ENCODE measurements at places on chromosomes 13 and 19.

- no peak for DNase-seq
Observed at GRCh38 chr13:40211586-40211968, 454.9 kb downstream of the FOXO1 start.

- no peak for DNase-seq
Observed at GRCh38 chr19:34391813-34392212, 12.4 kb upstream of the PDCD2L start.

DNA sequence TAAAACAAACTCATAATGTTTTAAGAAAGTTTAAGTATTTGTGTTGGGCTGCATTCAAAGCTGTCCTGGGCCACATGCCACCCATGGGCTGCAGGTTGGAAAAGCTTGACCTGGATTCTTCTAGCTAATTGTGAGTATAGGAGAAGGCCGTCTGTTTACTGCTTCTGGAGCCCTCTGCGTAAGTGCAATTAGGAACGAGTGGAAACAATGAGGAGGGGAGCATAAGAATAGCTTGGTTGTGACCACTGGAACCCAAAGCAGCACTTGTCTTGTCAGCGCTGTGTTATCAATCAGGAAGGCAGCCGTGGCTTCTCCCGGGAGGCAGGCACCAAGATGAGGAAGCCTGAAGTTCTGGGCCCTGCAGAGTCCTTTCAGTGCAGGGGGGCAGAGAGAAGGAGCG, 110.4 kb upstream of the MBNL2 start:
- DNase-seq: peak; percentile 74

GRCh38 chr13:21176982-21177284, 475 bp downstream of the MRPL57 start:
- DNase-seq: no peak

- DNase-seq: no peak
Observed at GRCh38 chr13:73061473-73061872, 2.7 kb downstream of the KLF5 start.

GRCh38 chr19:1226522-1227303, 11.1 kb downstream of the CBARP start:
- DNase-seq: no peak

- DNase-seq: no peak
Observed at GRCh38 chr19:39411081-39411831, 1.2 kb upstream of the PLEKHG2 start.

DNA sequence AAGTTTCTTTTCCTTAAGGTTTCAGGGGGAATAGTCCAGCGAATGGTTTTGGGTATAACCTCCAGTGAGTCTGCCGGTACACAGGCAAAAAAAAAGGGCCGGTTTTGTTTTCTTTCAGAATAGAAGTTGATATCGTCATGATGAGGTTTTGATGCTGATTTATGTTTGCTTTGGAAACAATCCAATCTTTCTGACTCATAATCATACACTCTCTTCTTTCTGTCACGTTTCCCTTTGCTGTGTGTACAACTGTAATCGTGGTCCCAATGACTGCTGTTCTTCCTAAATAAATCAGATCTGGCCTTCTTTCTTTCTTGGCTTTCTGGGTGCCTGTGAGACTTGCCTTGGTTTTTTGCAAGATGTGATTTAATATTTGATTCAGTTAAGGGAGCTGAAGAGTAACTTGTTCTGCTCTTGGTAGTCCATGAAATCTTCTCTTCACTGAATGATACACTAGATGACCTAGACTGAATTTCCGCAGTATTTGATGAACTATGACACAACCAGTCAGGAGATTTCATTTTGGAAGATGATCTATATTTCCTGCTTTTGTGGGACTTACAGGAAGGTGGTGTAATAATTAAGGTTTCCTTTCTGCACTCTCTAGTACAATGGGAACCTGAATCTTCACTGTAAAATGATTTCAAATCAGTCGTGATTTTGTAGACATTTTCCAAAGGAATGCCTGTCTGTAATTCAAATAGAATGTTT, 34.9 kb upstream of the METTL21C start:
- DNase-seq: no peak

DNA sequence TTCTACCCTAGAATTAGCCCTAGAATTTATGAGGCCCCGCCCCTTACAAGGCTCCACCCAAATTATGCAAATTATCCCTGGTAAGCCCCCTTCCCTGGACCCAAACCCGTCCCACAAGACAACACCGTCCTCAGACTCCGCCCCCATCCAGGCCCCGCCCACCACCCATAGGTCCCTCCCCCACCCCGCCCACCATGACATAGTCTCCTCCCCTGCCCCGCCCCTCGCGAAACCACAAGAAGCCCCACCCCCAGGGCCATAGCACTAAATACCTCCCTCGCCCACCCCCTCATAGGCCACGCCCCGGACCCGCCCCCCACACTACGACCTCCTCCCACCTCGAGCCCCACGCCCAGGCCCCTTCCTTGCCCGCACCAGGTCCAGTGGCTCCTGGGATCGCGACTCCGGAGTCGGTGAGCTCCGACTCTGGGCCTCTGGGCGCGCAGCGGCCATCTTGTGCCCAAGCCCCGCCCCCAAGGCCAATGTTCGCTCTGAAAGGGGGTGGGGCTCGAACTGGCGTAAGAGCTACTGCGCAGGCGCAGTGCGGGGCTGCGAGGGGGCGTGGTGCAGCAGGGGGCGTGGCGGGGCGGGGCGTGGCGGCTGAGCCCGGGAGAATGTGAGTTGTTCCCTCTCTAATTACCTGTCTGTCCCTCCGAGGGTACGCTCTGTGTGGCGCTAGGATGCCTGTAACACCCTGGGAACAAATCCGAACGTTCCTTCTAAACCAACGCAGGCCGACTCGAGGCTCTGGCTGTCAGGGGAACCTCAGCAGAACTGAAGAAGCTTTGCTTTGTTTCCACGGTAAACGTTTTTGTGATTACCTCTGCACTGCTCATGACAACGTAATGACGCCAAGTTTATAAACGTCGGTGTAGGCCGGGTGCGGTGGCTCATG, at the start of gene ZNF784:
Gene ZNF784, minus strand, starts transcription at position 458 of the 895 bp plus-strand sequence. Its CDS starts 5 bp downstream, at position 453.
- peak; percentile 99 for DNase-seq

GRCh38 chr13:47503475-47503874, 497.6 kb downstream of the SUCLA2 start:
- DNase-seq: no peak

- no peak for DNase-seq
Observed at GRCh38 chr13:80612804-80613203, 271.9 kb upstream of the SPRY2 start.

DNA sequence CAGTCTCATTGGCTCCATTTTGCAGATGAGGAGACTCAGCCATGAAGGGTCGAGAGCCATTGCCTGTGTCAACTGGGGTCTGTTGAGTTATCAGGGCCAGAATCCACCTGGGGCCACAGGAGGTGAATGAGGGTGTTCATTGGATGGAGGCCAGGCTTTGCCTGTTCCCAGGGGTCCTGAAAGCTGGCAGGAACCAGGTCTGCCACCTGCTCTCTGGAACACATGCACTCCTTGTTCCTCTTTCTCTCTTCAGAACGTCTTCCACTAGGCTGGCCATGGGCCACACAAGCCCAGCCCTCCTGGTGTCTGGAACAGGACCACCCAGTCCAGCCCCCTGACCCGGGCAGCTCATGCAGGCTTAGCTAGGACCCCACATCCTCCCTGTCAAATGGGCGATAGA, 21.1 kb downstream of the PPP1R37 start:
- no peak for DNase-seq

- DNase-seq: no peak
Observed at GRCh38 chr13:110635405-110636002, 20.2 kb downstream of the NAXD start.

DNA sequence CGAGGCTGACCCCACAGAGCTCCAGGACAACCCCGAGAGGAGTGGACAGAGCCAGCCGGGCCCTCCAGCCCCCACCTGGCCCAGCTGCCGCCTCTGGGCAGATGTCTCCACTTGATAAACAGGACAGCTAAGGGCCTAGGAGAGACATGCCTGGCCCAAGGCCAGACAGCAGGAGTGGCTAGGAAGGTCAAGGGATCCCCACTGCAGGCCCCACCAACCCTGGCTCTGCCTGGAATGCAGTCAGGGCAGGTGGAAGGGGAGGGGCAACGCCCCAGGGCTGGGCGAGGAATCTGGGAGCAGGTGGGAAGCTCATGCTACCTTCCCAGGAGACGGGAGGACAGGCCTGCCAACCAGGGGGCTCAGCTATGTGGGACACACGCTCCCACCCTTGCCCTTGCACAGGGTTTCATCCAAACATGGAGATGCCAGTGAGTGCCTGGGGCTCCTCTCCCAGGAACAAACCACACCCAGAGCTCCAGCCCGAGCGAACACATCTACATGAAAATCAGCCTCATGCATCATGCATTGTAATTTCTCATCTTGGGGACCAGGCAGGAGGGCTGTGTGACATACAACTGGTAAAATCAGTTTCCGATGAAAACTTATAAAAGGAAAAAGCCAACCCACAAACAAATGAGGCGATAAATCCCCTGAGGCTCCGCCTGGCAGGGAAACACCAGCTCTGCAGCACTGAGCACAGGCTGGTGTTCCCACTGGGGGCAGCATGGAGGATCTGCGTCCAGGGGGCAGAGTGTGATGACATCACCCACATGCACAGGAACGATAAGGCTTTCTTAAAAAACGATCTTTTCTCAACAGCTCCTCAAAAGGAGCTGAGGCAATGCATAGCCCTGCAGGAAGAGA, 25.0 kb downstream of the SH3GL1 start:
- peak; percentile 80 for DNase-seq

GRCh38 chr13:27081893-27082679, 89.5 kb downstream of the USP12 start:
- no peak for DNase-seq

DNA sequence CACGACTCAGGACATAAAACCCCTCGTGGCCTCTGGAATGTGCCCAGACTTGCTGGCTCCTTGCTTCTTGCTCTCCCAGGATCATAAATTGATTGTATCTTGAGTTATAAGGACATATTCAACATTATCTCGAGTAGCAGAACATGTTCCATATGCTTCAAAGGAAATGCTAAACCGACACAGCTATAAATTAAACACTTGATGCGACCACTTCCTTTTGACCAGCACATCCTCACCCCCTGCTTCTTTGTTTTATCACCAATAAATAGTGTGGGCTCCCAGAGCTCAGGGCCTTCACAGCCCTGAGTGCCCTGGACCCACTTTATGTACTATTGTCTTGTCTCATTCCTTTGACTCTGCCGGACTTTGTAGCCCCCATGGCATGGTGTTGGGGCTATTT, 157.0 kb upstream of the PABPC3 start:
- no peak for DNase-seq

Measured in eye (tissue), 1 donor.